ENCODE measurements at places on chromosomes 11 and 22.

GRCh38 chr11:78789375-78789774 lies 214.7 kb upstream of the NARS2 start:
- no peak for DNase-seq

- DNase-seq, result no peak
Observed at GRCh38 chr22:28882545-28882877, 861 bp upstream of the ZNRF3 start.

DNA sequence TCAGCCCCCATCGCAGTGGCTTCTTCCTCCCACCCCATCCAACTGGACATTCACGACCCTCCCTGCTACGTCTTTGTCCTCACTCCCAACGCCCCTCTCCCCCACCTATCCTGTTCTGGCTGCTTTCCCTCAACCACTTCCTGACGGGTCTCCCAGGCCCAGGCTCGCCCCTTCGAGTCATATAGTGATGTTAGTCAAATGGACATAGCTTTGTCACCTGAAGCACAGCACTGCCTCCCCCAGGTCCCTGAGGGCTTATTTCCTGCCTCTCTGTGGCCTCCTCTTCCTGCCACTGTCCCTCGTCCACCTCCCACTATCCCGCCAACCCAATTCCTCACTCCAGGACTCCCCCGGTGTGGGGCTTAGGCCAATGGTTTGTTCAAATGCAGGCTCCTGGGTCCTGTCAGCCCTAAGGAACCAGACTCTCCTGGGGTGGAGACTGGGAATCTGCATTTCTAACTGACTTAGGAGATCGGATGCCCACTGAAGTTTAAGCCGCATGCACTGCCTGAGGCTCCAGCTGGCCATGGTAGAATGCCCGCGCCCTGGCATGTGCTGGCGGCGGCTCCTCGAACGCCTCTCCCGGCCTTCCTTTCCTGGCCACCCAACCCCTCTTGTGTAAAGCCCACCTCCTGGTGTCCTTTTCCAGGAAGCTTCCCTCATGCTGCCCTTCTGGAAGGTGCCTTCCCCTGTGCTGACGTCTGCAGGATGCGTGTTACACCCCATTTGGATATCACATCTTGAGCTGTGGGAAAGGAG lies 18.3 kb downstream of the SUN2 start:
- no peak for DNase-seq

GRCh38 chr22:44520465-44521094 lies 22.5 kb upstream of the RTL6 start:
- DNase-seq, result no peak

DNA sequence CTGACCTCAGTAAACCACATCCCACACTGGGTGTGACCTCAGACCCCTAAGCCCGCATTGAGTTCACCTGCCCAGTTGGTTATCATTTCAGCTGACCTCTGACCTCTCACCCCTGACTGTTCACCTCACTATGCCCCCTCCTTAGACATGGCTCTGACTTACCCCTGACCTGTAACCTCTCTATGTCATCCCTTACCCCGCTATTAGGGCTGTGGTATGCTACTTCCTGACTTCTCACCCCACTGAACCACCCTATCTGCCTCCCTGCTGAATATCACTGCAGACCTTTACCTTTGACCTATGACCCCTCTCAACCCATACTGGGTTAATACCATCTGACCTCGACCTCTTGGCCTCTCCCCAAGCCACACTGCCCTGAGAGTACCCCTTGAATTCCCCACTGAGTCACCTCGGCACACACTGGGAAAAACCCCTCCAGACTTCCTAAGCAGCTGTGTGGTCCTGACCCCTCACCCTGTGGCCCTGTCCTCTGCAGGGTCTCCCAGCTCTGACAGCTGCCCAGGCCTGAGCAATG lies 8.3 kb downstream of the PLCB3 start:
- DNase-seq, result no peak

DNA sequence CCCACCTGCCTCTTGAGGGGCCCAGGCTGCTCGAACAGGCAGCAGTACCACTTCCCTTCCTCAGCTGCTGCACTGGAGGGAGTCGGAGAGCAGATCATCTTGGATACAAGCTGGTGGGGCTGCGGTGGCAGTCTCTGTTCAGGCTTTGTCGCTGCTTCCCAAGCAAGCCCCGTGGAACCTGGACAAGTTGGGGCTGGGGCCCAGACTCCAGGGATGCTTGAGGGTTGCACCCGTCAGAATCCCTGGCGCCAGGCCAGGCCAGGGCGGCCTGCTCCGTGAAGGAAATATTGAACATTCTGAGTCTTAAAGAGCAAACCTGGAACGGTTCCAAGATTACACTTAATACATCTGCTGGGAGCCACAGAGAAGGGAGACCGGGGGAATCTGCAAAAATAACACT lies 310.1 kb upstream of the SORL1-AS1 start:
- no peak for DNase-seq

DNA sequence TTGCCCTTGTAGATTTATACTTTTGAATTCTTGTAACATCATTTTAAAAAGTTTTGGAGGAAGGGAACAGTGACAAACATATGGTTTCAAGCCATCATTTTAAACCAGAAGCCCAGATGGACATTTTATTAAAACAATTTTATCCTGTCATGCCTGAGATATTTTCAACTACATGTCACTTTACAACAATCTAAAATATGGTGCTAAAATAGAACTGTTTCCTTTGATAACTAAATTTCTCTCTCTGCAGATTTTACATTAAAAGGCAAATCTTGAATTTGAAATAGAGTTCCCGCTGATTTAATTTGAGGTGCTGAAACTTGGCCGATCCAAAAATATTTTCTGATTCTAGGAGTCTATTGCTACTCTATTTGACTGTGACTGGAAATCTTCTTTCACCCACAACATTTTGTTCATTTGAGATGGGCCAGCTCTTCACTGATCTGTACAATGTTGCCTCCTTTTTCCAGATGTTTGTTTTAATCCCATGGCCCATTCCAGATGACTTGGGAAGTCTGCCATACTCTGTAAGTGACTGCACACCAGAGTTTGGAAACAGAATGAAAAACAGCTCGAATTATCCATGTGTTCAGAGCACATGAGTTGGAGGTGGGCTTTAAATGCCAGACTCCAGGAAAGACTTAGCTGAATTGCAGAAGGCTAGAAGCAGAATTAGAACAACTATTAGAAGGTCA lies 402.5 kb downstream of the TMEM135 start:
- DNase-seq, result no peak

DNA sequence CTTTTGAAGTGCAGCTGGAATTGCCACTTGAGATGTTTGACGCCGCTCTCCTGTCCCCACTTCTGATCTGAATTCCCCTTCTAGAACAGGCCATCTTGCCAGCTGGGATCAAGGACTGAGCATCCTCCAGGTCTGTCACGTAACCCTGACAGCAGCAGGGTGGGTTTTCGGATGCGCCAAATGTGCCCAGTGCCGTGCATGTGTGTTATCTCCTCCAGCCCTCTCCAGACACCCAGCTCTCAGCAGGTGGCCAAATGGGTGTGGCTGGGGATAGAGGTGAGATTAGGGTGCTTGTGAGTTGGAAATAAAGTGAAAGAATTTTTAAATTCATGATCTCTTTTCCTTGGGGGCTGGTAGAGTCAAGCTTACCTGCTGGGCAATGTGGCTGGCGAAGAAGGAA lies 3.3 kb downstream of the OSBP2 start:
- no peak for DNase-seq

DNA sequence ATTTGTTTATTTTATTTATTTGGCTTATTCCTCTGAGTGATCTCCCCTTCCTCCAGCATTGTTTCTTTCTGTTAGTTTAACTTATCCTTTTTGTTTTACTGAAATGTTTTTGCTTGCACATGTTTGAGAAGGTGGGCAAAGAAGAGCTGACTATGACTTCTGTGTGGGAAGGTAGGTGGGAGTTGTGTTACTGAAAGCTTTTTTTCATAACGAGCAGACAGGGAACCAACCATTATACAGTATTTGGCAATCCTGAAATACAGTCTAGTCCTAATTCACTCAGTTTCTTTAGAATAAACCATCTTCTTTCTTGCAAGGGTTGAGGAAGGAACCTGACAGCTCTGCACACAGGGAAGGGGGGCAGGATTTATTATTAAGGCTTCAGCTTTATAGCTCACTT lies 37.0 kb upstream of the PAK1 start:
- no peak for DNase-seq

DNA sequence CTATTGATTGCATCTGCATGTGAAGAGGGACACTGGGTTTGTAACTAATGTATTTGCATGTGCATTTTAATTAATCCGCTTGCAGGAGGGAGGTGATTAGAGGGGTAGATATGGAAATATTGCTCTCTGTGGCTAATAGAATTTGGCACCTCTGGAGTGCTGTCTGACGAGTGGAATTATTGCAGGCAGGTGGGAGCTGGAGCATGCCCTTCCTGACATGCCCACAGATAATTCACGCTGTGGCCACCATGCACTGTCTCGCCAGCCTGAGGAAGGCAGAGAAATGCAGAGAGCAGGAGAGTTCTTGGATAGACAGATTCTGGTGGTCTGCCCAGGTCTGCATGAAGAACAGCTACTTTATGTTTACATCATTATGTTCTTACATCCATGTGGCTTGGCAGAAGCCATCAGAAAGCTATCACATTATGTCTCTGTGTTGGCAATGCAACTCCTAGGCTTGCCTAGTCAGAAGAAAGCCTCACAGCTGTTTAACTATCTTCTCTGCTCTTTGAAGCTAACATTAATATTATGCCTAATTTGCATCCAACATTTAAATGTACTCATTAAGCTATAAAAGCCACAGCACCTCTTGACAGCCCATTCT lies 89.4 kb upstream of the DRD2 start:
- no peak for DNase-seq

DNA sequence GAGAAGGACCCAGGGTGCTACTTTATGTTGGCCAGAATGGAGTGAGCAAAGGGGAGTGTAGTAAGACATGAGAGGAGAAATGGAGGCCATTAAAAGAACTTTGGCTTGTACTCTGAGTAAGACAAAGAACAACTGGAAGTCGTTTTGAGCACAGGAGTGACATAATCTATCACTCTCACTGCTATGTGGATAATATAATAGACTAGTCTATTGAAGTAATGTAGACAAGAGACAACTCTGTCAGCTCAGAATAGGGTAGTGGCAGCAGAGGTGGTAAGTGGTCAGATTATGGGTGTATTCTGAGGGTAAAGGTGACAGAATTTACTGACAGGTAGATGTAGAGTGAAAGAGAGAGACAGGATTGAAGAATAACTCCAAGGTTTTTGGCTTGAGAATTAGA lies 8.2 kb downstream of the KIF18A start:
- DNase-seq, result no peak

GRCh38 chr11:93537767-93538261 lies 5.4 kb downstream of the SMCO4 start:
- DNase-seq, result no peak

DNA sequence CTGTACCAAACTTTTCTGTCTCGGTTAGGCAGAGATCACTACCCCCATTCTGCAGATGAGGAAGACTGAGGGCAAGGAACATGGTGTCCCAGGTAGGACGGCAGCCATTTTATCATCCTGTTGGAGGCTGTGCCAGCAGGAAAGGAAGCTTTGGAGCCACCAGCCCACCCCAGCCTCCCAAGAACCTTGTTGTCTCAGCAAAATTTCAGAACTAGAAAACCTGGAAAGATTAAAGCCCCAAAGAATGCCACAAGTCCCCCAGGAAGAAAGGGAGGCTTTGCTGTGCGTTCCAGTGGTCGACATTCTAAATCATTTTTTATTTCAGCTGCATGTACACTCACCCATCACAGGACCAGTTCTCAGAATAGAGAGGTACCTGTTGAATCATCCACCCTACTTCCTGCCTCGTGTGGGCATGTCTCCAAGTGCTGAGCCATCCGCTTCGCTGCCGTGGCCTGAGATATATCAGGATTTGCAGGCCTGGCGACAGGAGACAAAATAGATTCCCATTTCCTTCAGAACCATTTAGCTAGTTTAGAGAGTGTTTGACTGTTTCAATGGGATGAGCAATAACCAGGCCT lies 13.0 kb upstream of the EIF3D start:
- peak; percentile 95 for DNase-seq

DNA sequence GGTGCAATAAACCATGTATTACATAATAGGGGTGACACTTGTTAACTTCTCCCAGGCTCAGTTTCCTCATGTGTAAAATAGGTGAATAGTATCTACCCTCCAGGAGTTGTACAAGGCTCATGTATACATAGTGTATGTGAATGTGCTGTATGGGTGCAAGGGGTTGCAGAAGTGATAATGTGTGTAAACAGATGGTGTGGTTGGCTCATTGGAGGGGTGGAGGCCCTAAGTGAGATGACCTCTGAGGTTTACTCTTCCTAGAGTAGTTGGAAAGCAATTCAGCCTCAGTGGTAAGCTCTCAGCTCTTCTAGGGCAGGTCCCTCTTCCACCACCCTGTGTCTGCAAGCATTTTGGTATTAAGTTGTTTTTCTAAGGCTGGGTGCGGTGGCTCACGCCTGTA lies 102.4 kb downstream of the PTPRJ start:
- DNase-seq, result no peak

DNA sequence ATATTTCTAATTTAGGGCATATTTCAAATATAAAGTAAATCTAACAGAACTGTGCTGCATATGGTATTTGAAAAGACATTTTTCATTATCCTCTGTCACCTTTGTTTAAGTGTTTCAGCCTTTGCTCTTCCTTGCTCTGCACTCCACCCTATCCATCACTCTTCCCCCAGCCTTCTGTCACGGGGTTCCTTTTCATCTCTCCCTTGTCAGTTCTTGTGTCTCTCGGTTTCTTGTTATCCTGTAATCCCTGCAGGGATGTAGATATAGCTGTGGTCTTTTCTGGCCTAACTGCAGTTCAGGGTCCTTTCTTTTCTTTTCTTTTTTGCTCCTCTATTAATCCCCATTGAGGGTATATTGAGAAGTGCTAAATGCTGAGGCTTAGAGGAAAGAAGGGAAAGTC lies 261.9 kb downstream of the DCDC1 start:
- no peak for DNase-seq

DNA sequence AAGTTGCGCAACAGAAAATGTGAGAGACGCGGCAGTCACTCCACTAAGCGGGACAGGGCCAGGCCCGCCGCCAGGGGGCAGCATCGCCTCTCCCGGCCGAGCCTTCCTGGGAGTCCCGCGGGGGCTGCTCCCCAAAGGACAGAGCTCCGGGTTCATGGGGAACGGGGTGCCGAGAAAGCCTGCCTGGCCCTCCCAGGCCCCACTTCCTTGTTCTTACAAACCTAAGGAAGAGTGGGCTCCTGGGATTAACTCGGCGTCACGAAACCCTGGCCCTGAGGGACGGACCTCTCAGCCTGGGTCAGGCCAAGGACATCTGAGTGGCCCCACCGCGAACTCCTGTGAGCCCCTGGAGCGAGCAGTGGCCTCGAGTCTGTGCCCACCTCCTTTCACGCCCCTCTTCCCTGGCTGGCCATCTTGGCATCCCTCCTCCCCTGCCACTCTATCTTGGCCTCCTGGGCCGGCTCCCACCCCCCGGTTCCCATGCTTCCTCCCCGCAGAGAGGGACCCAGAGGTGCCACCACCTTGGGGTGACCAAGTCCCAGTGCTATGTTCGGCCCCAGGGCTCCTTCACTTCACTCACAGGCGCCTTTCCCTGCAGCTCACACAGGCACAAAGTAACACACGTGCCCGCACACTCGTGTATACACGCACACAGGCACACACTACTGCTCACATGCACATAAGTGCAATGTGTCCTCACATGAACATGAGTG lies 99.9 kb upstream of the FGF3 start:
- peak; percentile 29 for DNase-seq

DNA sequence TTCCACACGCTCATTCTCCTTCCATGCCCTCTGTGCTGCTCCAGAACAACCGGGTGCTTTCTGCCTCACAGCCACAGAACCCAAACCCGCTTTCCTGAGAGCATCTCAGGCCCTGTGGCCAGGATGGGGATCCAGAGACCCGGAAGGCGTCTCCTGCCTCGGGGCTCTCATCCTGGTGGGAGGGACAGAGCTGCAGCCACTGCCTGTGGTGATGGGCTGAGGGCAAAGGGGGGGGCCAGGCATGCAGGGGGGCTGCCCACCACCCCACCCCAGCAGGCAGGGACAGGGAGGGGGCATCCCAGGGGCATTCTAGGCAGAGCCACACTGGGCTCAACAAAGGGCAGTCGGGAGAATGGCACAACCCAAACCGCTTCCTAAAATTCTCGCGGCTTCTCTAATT lies 41.4 kb downstream of the CERK start:
- DNase-seq, result no peak
